ENCODE measurements at places on chromosomes 1 and 21. TPM values are rescaled to one million over a fixed set of nuclear protein-coding genes. Genes with fewer than 3 reads are reported as not detected.

GRCh38 chr1:236576004-236576403 lies 28.3 kb downstream of the HEATR1 start:
- DNase-seq, result no peak

DNA sequence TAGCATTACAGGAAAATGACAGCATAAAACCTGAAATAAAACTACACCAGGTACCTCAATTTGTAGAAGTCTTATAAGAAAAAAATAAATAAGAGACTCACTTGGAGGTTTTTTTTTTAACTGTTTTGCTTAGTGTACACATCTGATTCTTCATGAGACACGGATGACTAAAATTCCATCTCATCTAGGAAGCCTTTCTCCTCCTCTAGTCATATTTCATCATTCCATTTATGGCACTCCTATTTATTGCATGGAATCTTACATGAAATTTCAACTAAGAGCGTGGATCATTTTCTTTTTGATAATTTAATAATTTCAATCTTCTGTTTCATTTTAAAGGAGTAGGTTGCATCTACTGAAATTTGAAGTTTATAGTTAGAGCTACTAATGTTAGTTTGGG lies 1.6 kb upstream of the PTGS2 start:
- no peak for DNase-seq

Gene S100A14
- total RNA-seq, result 78.5 TPM

GRCh38 chr1:46218443-46218842 lies 15.3 kb downstream of the LURAP1 start:
- DNase-seq, result no peak

Gene VANGL2
- 2.7 TPM for total RNA-seq

DNA sequence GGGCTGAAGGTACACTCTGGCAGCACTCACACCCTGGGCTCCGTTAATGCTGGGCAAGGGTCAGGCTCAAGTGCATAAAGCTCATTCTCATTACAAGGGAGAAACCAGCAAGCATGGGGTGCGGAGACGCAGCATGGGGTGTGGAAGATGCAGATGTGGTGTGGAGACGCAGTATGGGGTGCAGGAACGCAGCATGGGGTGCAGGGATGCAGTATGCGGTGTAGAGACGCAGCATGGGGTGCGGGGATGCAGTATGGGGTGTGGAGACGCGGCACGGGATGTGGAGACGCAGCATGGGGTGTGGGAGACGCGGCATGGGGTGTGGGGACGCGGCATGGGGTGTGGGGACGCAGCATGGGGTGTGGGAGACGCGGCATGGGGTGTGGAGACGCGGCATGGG lies 390.7 kb downstream of the NPHP4 start:
- no peak for DNase-seq

- DNase-seq, result no peak
These were observed 56.7 kb downstream of the RIPK4 start for GRCh38 chr21:41709965-41710822.

Gene DCDC2B
- 10.0 TPM for total RNA-seq

GRCh38 chr1:110241516-110241915 lies 31.4 kb downstream of the KCNC4 start:
- no peak for DNase-seq

DNA sequence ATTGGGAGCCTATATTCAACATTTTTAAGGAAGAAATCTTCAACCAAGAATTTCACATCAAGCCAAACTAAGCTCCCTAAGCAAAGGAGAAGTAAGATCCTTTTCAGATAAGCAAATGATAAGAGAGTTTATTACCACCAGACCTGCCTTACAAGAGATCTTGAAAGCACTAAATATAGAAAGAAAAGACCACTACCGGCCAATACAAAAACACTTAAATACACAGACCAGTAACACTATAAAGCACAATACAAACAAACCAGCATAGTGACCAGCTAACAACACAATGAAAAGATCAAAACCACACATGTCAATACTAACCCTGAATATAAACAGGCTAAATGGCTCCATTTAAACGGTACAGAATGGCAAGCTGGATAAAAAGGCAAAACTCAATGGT lies 165.4 kb downstream of the MRPL39 start:
- DNase-seq, result no peak

Gene RIT1
- total RNA-seq, result 43.6 TPM

Gene SLFNL1
- 2.8 TPM for total RNA-seq

- no peak for DNase-seq
These were observed 161.7 kb downstream of the FCRL5 start for GRCh38 chr1:157390651-157391050.

DNA sequence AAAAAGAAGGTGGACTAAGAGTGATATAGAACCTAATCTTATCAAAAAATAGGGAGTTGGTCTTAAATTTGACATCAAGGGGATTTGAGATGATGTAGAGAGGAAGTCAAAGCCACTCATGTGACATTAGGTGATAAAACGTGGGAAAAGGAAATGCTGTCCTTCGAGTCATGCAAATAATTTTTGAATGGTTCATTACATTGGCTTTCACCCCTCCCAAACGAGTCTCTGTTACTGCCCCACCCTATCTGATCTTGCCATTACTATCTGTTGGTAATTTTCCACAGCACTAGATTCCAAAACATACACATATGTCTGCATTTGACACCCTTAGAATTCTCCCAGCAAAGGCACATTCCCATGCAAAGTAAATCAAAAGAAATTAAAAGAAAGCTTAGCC lies 531.1 kb upstream of the ADAMTS5 start:
- DNase-seq, result no peak

Gene GJA8
- total RNA-seq, result not detected

- no peak for DNase-seq
These were observed 6.8 kb downstream of the XKR8 start for GRCh38 chr1:27966402-27967105.

DNA sequence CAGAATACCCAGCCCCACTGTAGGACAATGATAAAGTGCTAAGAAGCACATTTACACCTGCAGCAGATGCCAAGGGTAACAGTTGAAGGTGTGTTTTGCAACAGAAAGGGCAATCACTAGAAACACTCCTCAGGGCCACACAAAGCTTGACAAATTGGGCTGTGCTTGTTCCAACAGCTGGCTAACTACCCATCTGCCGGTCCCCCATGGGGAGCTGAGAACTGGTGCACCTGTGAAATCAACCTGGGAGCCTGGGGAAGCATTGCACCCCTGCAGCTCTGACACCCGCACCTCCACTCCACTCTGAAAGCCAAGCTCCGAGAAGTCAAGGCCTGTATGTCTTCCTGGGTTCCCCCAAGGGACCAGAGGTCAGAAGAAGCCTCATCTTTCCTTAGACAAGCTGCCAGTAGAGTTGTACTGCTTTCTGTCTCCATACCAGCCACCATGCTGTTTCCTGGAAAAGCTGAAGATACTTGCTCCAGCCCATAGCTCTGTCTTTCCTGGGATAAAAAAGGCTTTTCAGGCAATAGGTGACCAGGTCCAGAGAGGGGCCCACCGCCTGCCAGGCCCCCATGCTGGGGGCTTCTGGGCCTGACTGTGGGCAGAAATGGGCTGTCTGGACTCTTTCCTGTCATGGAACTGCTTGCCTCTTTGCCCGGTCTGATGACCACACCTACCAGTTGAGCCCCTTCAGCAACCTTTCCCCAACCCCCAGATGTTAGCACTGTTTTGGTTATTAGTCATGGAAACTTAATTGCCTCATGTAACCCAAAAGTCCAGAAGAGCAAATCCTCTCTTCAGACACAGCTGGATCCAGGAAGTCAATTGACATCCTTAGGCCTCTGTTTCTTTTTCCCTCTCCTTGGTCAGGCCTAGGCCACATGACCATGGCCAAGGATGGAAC lies 93.6 kb downstream of the KIF14 start:
- no peak for DNase-seq

Gene CRP
- not detected for total RNA-seq

DNA sequence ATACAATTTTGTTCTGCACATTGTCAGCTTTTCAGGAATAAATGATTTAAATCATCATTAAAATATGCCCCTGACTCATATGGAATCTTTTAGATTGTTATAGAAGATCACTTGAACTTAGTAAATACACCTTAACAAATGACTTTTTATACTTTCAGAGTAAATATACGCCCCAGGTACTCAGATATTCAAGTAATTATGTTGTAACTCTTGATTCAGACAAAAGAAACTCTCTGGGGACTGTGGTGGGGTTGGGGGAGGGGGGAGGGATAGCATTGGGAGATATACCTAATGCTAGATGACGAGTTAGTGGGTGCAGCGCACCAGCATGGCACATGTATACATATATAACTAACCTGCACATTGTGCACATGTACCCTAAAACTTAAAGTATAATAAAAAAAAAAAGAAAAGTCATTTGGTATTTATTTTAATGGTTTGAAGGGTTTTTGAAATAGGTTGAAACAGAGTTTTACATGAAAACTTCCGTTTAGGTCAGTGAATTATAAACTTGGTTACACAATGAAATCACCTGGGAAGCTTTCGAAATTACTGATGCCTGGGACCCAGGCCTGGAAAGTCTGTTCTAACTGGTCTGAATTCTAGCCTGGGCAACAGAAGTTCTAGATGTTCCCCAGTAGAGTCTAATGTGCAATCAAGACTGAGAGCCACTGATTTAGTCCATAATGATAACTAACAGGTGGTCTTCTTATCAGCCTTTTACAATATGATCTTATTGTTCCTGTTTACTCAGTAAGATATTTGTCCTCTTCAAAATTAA lies 320.5 kb upstream of the NR5A2 start:
- DNase-seq, result peak; percentile 37

DNA sequence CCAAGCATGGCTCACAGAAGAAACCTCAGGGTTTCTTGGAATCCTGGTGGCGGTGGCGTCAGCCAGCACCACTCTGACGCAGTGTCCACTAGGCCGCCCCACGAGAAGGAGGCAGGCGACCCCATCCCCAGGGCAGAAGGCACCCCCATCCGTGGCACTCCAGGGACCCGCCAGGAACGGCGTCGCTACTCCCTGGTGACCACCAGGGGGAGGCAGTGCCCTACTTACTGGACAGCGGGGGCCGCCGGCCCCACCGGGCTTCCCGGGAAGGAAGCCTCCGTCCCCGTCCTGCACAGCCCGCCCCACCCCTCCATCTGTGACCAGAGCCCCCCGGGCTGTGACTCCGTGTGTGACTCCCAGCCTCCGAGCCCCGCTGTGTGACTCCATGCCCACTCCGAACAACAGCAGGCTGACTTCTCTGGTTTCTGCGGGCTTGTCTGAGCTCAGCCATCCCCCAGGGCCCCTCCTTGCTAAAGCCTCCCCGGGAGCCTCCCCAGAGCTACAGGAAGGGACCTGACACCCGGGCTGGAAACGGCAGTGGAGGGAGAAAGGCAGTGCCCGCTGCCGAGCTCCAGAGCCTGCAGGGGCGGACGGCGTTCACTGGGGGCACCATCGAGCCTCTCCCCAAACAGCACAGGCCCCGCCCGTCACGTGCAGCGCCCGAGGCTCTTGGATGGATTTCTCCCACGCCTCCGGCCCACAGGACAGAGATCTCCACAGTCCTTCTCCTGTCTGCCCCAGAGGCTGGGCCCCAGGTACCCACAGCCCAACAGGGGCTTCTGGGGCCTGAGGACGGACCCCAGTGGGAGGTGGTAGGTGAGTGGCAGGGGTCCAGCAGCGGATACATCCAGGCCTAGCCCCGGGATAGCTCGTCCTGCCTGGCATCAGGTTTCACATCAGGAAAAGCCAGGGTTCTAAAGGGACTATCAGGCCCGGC lies 21.1 kb downstream of the KIF17 start:
- DNase-seq, result peak; percentile 93

DNA sequence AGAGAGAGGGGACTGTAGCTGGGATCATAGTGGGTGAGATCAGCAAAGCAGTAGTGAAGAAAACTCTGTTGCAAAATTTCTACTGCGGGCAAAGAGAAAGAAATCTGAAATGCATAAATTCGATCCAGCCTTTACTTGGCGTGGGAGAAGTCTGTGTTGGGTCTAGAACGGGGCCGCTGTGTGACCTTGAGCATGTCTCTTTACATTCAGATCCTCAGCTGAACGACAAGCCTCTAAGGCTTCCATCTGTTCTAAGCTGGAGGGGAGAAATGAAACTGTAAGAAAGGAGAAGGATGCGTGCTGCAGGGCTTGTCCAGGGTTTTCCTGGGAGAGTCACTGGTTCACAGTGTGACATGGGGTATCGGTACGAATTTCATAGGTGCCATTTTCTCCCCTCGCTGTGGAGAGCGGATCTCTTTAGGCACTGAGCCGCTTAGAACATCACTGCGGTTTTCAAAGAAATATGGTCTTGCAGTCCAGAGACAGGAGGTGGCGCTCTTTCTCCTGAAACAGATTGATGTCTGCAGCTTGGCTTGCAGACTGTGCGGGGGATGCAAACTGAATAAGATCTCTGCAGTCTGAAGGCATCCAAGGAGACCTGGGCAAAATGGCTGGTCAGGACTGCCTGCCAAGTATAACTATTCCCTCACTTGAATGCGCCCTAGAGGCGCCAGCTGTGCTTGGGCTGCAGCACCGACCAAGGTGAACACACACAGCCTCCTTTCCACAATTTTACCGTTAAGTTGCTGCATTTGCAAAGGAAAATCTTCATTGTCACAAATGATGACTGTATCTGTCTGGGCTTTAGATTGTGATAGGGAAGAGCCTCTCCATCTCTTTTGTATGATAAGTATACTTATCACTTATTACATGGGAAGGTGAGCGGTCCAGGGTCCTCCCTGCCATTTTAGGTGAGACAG lies 104.1 kb downstream of the XCL2 start:
- DNase-seq, result peak; percentile 93

Gene KCNA3
- total RNA-seq, result 10.2 TPM

GRCh38 chr1:114340892-114341291 lies 170.1 kb downstream of the TRIM33 start:
- DNase-seq, result no peak

Gene ECM1
- 20.0 TPM for total RNA-seq

DNA sequence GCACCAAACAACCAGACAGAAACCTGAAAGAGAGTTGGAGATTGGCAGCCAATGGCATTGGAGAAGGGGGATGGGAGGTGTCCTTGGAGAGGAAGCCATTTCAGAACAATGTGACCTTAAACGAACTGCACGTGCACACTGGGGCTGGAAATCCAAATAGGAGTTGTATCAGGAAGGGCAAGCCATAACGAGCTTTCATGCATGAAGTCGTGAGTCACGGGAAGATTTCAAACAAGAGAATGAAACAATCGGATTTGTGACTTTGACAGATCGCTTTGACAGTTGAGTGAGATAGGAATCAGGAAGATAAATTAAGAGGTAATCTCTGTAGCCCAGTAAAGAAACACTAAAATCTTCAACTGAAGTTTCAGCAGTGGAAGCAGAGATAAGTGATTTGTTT lies 445.8 kb upstream of the ZP4 start:
- no peak for DNase-seq

Gene CYP4B1
- total RNA-seq, result 164 TPM

Gene KMO
- total RNA-seq, result 6.1 TPM

- no peak for DNase-seq
These were observed 81.0 kb downstream of the TAS1R2 start for GRCh38 chr1:18778437-18778836.

DNA sequence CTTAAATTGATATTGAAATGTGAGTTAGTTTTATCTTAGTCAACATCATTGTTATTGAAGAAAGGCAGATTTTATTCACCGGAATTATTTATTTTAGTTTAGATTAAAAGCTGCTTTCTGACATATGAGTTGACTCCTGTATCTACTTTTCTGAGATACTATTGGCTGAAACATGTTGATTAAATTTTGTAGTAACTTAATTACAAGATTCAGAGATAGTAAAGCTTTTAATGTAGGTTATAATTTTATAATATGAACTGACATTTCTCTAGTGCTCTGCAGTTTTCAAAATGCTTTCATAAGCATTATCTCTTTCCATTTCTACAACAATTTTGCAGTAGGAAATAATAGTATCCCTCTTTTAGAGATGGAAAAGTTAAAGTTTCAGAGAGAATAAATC lies 616.0 kb downstream of the USP25 start:
- no peak for DNase-seq

Gene OVAAL
- total RNA-seq, result 0.17 TPM

Gene LIN9
- total RNA-seq, result 2.6 TPM

Gene IQGAP3
- total RNA-seq, result 1.0 TPM
